Activated naive CD4-positive, alpha-beta T cell (primary cell): ENCODE measurements at places on chromosomes 12 and 14.

GRCh38 chr12:47488888-47489287 lies 216.9 kb downstream of the RPAP3 start:
- DNase-seq, result no peak

GRCh38 chr12:67879937-67880336 lies 109.3 kb upstream of the IFNG-AS1 start:
- DNase-seq, result no peak

- DNase-seq, result no peak
Measured at GRCh38 chr12:40208707-40209446, 15.9 kb upstream of the LRRK2 start.

- no peak for DNase-seq
Measured at GRCh38 chr14:56720703-56721460, 89.4 kb downstream of the OTX2 start.

DNA sequence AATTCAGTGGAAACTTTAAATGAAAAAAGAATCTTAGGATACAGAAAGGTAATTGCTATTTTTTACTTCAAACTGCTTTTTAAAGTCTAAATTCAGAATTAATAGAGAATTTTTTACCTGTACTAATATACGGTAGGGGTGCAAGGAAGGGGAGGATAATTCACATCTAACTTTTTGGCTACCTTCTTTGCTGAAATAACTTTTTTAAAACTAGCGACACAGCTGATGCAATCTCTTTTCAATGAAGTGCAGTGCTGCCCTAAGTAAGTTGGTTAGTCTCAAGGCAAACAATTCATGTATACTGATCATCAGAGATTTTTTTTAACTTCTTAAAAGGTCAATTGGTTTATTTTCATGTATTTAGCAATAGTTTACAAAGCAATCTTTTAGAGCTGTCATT lies 119.8 kb downstream of the NEDD1 start:
- no peak for DNase-seq

- no peak for DNase-seq
Measured at GRCh38 chr12:94071258-94071657, 77.1 kb upstream of the PLXNC1 start.

GRCh38 chr14:100323942-100324307 lies 786 bp downstream of the SLC25A47 start:
- no peak for DNase-seq

DNA sequence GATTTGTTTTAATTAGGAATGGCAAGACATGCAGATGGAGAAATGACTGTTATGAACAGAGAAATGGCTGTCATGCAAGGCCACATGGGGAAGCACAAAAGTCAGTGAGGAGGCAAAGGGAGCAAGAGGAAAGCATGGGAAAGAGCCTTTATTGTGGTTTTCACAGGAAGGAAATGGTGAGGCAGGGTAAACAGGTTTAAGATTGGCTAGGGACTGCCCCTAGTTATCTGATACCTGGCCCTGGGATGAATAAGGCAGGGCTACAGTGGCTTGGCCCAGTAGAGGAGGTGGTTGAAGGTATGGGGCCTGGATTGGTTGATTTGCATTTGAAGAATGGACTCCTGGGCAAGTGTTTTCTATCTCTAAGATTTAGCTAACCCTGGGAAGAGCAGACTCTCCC lies 168.7 kb upstream of the CNOT2 start:
- no peak for DNase-seq

DNA sequence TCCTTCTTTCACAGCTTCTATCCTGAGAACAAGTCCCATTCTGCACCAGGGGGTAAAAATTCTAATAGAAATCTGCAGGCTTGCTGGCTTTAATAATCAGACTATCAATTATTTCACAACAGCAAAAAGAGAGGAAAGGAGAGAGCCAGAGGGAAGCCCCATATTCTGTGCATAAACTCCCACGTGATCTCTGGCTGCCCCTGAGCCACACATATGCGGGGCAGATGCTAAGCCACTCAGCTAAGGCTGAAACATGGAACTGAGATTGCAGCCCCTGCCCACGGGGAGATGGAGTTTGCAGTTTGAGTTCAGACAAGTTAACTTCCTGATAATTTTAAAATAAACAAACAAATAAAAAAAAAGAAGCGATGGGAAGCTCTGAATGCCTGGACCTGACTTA lies 254.4 kb upstream of the CCDC196 start:
- no peak for DNase-seq
